H9 (cell line): ENCODE measurements at places on chromosomes 5 and 9. TPM values are rescaled to one million over a fixed set of nuclear protein-coding genes. Genes with fewer than 3 reads are reported as not detected.

The MTMR12 gene
- total RNA-seq: 39.3 and 39.4 TPM in 2 replicates

The ZNF883 gene
- total RNA-seq: 10.7 and 13.2 TPM in 2 replicates

The KIF20A gene
- 65.2 and 67.1 TPM in 2 replicates for total RNA-seq

The INSL4 gene
- total RNA-seq: not detected in 2 replicates

The PTPN3 gene
- total RNA-seq: 2.2 and 2.6 TPM in 2 replicates

The TPD52L3 gene
- total RNA-seq: not detected in 2 replicates

The FOXD1 gene
- total RNA-seq: 0.20 and 0.31 TPM in 2 replicates

- no peak for DNase-seq
Observed at GRCh38 chr5:168649306-168649705, 70.1 kb upstream of the PANK3 start.

DNA sequence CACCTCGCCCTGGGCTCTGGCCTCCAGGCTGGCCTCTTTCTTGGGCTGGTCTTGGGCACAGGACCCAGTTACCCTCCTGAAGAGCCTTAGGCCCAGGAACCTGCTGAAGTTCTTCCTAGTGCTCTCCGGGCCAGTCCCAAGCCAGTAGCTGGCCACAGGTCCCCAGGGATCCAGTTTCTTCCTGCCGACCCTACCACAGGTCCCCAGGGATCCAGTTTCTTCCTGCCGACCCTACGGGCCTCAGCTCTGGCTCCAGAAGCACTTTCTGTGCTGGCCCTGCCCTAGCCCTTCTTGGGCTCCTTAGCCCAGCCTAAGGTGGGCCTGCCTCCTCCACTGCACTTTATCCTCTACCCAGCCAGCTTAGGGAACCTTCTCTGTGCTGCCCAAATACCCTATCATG is 18.2 kb upstream of the CACFD1 start:
- DNase-seq: no peak

- DNase-seq: no peak
Observed at GRCh38 chr5:88727705-88728313, 155.2 kb downstream of the MEF2C start.

DNA sequence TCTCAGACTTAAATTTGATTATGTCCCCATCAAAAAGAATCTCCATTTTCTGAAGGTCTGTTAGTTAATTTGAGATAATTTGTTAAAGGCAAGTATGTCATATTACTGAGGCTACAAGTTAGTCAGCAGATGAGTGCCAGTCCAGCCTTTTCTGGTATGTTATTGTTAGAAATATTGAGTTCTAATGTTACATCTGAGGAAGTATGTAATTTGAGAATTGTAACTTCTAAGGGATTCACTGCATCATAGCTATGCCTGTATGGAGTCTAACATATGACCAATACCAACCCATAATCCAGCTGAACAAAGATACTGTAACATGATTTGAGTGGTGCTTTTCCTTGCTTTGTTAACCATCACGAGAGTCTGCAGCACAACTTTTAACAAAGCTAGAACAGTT is 13.9 kb downstream of the SLC23A1 start:
- no peak for DNase-seq

GRCh38 chr5:123605822-123606221 is 93.8 kb downstream of the CSNK1G3 start:
- DNase-seq: no peak

- peak; percentile 14 for DNase-seq
Observed at GRCh38 chr5:176781638-176782570, 28.5 kb upstream of the UNC5A start.
